ENCODE measurements at places on chromosomes 12 and 14.

DNA sequence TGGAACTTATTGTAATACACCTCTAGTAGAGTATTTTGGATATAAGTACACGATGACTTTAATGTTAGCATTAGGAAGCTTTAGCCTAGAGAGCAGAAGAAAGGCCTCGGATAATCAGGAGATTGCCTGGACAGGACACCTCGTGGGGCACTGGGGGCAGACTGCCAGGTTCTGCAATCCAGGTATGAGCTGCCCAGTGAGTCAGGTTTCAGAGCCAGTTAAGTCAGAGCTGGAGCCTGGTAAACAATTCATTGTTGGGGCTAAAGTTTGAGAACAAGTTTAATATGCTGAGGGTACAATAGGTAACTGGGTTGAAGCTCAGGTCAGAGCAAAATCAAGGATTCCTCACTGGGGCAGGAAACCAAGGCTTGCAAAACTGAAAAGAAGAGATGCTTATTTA, 107.4 kb downstream of the RERGL start:
- no peak for DNase-seq

- DNase-seq = no peak
These were observed 121.2 kb upstream of the DAAM1 start for GRCh38 chr14:59067127-59067894.

DNA sequence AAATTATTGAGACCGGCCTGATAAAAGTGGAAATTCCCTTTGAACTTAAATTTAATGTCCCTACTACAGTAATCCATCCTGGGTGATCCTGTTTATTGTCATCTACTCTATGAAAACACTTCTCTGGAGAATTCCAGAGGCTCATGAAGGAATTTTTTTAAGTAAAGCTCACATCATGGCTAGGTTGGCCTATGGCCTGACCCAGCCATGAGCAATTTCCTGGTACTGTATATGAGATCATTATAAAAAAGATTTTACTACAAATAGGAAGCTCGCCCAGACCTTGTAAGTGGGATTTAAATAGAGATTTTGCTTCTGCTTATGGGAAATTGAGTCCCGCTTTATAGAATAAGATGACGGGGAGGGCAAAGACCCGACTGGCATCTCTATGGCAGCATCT, 215.5 kb downstream of the DPF3 start:
- no peak for DNase-seq

DNA sequence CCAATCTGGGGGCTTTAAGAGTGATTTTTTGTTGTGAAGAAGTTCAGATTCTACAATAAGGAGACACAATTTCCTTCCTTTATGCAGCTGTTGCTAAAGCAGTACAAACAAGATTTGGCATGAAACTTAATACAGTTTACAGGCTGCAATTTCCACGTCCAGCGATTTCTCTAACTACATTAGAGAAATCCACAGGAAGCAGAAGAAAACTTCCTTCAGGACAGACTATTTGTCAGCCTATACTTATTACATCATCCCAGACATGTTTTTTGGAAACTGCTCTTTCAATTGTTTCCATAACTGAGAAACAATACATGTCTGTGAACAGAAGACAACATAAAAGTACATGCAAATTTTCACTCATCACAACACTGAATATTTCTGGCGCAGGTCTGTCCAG, 204.3 kb downstream of the TTC7B start:
- no peak for DNase-seq

DNA sequence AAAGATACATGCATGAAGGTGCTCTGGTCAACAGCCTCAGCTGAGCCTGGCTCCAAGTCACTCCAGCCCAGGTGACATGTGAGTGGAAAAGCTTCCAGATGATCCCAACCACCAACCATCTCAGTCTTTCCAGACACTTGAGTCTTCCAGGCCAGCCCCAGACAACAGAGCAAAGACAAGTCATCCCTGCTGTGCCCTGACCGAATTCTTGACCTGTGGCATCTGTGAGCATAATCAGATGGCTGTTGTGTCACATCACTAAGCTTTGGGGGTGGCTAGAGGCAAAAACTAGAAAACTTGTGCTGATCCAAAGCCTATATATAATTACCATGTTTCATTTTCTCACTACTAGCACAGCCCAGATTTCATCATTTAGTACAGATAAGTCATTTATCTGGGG, 50.8 kb upstream of the ISM2 start:
- no peak for DNase-seq

DNA sequence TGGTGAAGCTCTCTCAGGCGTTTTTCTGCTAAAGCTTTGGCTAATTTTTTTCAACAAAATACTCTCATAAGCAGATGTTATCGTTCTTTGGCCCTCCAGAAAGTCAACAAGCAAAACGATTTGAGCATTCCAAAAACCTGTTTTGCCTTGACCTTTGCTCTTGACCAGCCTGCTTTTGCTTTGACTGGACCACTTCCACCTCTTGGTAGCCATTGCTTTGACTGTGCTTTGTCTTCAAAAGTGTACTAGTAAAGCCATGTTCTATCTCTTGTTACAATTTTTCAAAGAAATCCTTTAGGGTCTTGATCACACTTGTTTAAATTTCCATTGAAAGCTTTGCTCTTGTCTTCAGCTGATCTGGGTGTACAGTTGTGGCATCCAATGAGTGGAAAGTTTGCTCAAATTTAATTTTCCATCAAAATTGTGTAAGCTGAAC, 10.7 kb upstream of the ARID4A start:
- no peak for DNase-seq

- DNase-seq = no peak
These were observed 16.4 kb downstream of the BBOF1 start for GRCh38 chr14:74035556-74035955.

DNA sequence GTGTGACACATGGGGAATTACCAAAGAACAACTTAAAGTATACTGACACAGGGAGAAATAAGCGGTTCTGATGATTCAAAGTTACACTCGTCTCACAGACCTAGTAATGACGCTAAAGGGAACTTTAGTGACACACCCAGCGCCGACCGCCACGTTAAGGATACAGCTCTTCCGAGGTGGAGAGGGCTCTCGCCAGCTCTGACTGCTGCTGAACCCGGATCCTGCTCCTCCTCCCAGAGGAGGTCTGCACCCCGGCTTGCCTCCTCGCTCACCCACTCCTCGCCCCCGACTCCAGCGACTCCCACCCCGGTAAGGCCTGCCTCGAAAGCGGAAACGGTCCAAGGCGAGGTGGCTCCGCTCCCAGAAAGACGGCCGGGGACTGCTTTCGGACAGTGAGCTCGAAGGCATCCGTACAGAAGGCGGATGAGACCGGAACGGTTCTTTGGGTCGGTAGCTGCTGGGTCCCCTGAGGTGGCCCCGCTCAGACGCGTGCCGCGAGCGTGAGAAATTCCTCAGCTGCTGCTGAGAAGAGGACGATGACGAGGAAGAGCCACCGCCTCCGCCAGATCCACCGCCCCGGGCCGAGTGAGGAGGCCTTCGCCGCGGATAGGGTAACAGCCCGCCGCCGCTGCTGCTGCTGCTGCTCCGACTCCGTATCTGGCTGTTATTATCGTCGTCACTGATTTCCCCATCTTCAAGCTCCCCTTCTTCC, 643 bp downstream of the ZFC3H1 start:
- DNase-seq = peak; percentile 68

DNA sequence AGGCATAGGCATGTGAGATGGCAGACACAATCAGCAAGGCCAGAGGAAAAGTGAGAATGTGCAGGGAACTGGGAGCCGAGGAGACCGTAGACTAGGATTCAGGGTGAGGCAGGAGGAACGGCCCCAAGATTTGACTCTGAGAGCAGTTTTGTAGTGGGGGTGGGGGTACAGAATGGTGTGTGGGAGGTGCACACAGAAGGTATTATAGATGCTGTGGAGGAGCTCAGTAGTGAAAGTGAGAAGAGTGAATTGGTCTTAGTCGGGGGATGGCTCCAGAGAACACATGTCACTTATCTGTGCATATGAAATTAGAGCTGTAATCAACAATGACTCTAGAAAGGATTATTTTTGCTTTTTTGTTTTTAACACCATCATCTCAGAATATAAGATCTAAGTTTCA, 11.9 kb downstream of the ZNF664 start:
- DNase-seq = no peak

DNA sequence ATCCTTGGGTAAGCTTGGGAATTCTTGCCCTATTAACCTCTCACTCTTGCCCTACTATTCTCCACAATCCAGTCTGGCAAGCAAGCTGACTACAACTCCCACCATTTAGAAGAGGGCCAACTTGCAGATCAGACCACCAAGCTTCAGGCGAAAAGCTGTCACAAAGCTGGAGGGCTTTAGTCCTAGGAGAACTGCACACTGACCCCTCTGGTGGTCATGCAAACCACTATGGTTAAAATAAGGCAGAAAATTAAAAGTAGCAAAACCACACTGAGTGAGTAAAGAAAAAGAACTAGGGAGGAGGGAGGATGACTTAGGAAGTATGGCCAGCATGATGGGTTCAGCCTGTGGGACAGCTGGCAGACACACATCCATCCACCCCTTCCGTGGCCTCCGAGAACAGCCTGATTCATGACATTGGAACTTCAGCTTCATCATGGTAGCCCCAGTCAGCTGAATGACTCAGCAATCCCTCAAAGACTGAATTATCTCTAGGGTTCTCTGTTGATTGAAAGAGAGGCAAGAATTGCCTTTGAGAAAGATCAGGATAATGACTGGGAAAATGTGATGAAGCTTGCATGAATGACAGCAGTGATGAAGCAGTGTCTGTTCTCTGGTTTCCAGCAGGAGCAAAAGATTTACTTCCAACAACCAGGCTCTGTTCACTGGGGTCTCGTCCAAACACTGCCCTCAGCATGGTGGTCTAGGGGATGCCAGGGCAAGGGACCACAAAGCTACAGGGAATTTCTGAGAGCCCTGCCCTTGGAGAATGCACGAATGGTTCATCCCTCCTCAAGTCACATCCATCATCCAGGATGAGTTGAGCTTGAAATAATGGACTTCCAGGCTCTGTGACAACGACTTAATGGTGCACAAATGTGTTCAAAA, 24.4 kb downstream of the PITPNM2 start:
- DNase-seq = no peak

DNA sequence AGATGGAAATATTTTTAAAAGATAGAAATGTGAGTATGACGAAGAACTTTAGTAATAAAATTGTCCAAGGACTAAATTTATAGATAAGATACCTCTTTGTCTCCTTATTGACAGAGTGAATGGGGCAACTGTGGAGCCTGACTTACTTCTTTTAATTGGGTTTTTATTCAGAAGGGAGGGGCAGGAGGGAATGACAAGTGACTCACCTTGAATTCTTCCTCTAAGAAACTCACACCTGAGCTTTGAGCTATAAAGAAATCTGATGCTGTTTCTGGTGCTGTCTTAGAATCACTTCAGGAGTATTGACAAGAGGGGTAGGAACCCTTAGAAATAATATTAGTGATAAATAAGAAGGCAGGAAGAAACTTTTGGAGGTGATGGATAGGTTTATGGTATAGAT, 951 bp downstream of the NR1H4 start:
- DNase-seq = no peak

- no peak for DNase-seq
These were observed 17.7 kb downstream of the RFX4 start for GRCh38 chr12:106600503-106600902.

DNA sequence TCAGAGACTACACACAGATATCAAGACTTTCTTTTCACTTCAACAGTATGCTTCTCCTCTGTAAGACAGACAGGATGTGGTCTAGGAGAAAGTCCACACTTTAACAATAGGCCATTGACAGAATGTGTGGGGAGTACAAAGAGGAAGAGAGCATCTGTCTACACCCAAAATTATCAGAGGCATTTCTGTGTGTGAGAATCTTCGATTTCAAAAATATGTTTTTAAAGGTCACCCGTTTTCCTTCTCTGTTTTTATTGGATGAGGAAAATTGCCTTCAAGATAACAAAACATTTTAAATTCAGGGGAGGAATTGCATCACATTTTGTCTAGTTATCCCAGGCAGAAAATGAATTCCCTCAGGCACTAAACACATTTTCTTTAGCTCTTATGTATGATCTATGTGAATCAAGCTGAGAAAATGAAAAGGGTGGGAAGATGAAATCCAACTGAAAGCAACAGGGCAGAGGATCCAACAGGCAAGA, 16.4 kb downstream of the NAV3 start:
- no peak for DNase-seq

DNA sequence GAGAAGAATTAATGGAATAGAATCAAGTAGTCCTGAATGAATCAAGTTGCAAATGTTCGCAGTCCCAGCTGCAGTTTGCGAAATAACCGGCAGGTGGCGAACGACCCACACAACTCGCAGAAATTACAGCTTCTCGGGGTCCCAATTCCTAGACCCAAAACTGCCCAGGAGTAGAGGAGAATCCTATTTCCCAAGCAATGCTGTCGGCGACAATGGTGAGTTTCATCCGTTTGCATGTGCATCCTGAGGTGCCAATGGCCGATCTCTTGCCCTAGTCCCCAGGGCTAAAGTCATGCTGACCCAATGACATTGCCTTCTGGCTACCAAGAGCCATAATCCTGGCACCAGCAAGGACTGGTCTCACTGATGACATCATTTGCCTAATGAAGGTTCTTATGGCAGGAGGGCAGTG, 8.5 kb upstream of the ASCL1 start:
- peak; percentile 71 for DNase-seq

GRCh38 chr12:51383269-51383905, 7.8 kb downstream of the GALNT6 start:
- no peak for DNase-seq

- DNase-seq = no peak
These were observed 29.6 kb downstream of the ZFHX2 start for GRCh38 chr14:23521785-23522640.

DNA sequence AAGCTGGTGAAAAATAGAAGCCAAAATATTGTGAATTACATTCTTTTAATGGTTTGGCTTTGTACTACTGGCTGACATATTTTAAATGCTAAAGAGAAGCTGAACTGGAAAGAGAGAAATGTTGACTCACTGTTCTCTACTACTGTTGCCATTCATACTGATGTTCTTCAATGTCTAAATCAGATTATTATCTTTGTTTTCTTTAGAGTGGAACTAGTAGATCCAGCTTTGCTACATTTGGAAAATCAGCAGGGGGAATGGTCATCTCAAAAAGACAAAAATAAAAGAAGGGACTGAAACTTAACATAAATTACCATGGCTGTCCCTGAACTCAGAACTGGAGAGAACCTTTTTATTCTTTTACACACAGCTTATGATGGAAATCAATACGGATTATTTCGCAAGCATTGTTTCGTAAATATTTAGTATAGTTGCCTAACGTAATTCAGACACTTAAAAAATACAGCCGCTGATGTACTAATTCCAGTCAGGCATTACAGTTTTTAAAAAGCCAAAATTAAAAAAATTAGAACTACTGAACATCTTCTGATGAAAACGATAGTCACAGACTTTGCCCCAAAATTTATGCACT, 76.3 kb upstream of the OTX2 start:
- DNase-seq = no peak

GRCh38 chr14:82412545-82412944, 878.9 kb upstream of the SEL1L start:
- no peak for DNase-seq

- DNase-seq = no peak
These were observed 142.4 kb downstream of the ITPR2 start for GRCh38 chr12:26690601-26691000.

DNA sequence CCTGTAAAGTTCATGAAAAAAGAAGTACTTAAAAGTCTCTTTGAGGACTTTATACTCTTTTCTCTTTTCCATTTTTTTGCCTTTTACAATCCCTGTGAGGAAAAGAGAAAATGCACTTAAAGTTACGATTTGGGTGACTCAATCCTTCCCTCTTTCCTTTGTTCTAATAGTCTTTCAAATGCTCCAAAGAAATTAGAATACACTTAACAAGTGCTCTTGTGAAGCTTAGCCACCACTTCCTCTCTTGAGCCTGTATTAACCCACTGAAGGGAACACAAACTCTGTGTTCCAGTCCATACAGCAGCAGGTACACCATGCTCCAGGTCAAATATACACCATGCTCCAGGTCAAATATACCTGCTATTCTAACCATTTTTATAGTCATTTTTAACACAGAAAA, 581.1 kb upstream of the MGAT4C start:
- no peak for DNase-seq

- no peak for DNase-seq
These were observed 338.1 kb upstream of the TMEM132C start for GRCh38 chr12:127928615-127929571.
